ENCODE measurements at places on chromosomes 16 and 17.

- no peak for DNase-seq
Observed at GRCh38 chr17:50039058-50039457, 16.9 kb upstream of the ITGA3 start.

GRCh38 chr16:55338646-55339045 lies 14.6 kb downstream of the IRX6 start:
- DNase-seq: no peak

- DNase-seq: peak; percentile 59
Observed at GRCh38 chr16:66549284-66550131, at the start of gene TK2. TK2 (minus strand) TSS chr16:66550122; CDS start chr16:66550061, 61 bp downstream.

GRCh38 chr17:78105551-78105950 lies 23.0 kb downstream of the TMC6 start:
- DNase-seq: no peak

DNA sequence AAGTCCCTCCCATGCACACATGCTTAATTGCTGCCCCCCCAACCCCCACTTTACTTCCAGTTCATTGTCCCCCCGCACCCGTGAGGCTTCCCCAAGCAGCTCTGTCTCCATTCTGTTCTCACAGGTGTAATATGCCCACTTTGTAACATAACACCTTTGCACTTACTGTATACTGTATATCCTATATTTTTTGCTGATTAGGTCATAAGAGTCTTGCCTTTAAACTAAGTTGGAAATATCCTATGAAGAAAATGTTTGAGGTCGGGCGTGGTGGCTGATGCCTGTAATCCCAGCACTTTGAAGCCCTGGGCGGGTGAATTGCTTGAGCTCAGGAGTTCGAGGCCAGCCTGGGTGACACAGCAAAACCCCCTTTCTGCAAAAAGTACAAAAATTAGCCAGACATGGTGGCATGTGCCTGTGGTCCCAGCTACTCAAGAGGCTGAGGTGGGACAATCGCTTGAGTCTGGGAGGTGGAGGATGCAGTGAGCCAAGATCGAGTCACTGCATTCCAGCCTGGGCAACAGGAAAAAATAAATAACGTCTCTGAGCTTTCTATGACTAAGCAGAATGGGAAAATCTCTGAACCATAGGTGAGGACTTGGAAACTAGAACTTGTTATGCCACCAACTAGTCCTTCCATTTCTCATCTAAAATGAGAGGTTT lies 76.1 kb downstream of the TNRC6C start:
- DNase-seq: peak; percentile 64

- DNase-seq: no peak
Observed at GRCh38 chr17:11296994-11297393, 56.0 kb downstream of the SHISA6 start.

- DNase-seq: no peak
Observed at GRCh38 chr17:39064374-39064773, 87.1 kb downstream of the PLXDC1 start.

DNA sequence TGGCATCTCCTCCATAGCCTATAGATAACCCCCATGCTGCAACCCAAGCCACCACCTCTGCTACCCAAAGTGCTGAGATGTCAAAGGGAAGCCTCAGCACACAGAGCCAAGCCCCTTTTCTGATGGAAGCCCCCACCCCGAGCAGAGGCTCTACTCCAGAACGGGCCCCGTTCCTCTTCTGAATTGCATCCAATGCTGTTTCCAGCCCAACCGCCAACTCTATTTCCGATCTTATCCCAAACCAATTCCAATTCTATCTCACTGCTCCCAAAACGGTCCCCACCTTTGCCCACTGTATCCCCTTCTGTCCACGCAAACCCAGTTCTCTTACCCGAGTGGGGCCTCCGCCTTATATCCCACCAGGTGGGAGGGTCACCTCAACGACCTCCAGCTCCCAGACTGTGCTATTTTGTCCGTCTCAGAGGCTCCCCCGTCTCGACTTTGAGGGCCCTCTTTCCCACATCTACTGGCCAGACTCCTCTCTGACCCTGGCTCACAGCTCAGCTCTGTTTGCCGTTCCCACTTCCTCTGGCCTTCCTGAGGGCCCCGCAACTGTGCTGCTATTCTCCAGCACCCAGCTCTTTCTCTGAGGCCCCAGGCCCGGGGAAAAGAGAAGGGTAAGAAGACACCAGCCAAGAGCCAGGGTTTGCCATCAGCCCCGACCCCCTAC lies 487 bp downstream of the SRL start:
- DNase-seq: no peak

GRCh38 chr17:64213995-64214811 lies 48.9 kb downstream of the TEX2 start:
- DNase-seq: peak; percentile 70

GRCh38 chr16:4904108-4904941 lies 32.6 kb downstream of the PPL start:
- DNase-seq: no peak

GRCh38 chr17:78271419-78272170 lies 40.2 kb downstream of the TMEM235 start:
- no peak for DNase-seq

DNA sequence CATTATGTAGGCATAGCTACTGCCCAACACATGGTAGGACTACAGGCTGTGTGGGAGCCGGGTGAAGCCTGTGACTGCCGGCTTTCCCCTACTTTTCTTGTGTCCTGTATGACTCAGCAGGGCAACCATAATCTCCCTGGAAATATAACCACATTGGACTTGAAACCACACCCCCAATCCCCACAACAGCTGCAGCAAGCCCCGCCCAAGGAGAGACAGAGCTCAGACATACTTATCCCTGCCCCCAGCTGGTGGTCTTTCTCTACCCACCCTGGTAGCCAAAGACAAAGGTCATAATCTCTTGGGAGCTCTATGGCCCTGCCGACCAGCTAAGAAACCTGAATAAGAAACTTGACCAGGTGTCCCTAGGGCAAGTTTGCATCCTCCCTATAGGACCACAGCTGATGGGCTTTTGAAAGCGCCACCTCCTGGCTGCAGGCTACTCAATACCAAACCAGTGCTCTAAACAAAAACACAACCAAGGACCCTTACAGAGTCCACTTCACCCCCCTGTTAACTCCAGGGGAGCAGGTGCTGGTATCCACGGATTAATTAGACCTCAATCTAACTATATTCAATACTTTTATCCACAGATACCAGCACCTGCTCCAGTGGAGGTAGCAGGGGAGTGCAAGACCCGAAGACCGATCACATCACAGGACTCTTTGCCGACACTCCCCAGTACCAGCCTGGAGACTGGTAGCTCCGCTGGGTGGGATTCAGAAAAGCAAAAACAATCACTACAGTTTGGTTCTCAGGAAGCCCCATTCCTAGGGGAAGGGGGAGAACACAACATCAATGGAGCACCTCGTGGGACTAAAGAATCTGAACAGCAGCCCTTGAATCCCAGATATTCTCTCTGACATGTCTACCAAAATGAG lies 91.2 kb downstream of the IRX5 start:
- DNase-seq: peak; percentile 5

GRCh38 chr16:89561142-89561883 lies 831 bp downstream of the RPL13 start:
- DNase-seq: no peak

- no peak for DNase-seq
Observed at GRCh38 chr17:56936697-56937322, 23.0 kb upstream of the TRIM25 start.

GRCh38 chr17:56774650-56775049 lies 59.1 kb downstream of the C17orf67 start:
- DNase-seq: no peak

DNA sequence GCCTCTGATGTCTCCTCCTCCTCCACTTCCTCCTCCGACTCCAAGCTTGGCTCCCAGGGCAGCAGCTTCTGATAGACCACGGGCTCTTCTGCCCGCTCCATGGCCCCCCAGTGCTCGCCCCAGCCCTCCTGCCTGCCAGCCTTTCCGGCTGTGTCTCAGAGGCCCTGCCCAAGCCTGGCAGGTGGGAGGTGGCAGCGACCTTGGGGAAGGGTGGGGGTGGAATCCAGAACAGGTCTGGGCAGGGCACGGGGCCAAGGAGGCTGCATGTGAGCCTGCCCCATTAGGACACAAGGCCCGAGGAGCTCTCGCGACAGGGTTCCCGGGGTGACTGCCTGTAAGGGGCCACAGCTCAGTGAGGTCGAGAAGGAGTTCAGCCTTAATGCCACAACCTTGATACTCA lies at the start of gene GGT6:
Gene GGT6, minus strand, starts transcription at position 157 of the 400 bp plus-strand sequence. Its CDS starts 56 bp downstream, at position 101.
- DNase-seq: peak; percentile 47

- DNase-seq: no peak
Observed at GRCh38 chr16:25108054-25108453, 3.5 kb upstream of the LCMT1 start.

GRCh38 chr17:47713980-47714700 lies 18.9 kb upstream of the TBX21 start:
- no peak for DNase-seq

- DNase-seq: no peak
Observed at GRCh38 chr16:70674221-70675014, 11.4 kb downstream of the MTSS2 start.

GRCh38 chr17:29663155-29663554 lies 40.4 kb upstream of the CORO6 start:
- peak; percentile 68 for DNase-seq

DNA sequence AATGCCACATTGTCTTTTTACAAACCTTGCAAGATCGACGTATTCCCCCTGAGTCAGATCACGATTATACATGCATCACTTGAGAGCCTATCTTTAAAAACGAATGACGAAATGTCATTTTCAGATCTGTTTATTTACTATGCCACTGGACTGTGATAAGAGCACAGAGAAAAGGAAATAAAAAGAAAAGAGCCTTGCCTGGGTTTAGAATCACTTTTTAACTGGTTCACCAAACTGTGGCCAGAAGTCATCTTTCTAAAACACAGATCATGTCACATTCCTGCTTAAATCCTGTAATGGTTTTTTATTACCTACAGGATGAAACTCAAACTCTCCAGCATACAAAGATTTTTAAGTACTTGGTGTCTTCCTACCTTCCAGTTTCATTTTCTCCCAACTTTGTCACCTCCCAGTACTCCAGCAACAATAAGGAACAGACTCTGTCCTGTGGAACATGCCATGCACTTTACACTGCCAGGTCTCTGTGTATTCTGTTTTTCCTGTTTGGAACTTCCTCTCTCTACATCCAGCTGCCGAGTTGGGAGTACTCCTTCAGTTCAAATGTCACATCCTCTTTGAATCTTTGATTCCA lies 91.5 kb downstream of the SNX11 start:
- DNase-seq: no peak

GRCh38 chr16:74451951-74452758 lies 30.9 kb upstream of the CLEC18B start:
- DNase-seq: no peak

DNA sequence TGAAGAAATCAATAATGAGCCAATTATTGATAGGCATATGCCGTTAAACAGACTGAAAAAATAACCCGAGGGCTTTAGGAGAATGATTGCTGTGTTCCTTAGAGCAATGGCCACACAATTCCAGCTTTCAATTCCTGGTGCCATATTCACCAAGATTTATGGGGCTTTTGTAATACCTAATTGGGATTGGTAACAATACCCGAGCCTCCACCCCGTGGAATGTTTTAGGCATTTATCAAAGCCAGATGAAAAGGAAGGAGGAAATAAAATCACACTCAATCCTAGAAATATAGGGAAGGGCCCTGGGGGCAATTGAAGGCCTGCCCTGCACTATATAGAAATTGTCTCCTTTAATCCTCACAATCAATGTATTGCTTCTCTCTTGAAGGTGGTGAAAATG lies 42.1 kb upstream of the MLYCD start:
- DNase-seq: no peak

DNA sequence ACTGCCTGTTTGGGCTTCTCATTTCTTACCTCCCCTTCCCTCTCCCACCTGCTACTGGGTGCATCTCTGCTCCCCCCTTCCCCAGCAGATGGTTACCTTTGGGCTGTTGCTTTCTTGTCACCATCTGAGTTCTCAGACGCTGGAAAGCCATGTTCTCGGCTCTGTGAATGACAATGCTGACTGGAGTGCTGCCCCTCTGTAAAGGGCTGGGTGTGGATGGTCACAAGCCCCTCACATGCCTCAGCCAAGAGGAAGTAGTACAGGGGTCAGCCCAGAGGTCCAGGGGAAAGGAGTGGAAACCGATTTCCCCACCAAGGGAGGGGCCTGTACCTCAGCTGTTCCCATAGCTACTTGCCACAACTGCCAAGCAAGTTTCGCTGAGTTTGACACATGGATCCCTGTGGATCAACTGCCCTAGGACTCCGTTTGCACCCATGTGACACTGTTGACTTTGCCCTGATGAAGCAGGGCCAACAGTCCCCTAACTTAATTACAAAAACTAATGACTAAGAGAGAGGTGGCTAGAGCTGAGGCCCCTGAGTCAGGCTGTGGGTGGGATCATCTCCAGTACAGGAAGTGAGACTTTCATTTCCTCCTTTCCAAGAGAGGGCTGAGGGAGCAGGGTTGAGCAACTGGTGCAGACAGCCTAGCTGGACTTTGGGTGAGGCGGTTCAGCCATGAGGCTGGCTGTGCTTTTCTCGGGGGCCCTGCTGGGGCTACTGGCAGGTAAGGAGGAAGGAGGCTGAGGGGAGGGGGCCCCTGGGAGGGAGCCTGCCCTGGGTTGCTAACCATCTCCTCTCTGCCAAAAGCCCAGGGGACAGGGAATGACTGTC lies at the start of gene CD68:
Gene CD68, plus strand, starts transcription at position 638 of the 833 bp plus-strand sequence. Its CDS starts 40 bp downstream, at position 678.
- peak; percentile 54 for DNase-seq

DNA sequence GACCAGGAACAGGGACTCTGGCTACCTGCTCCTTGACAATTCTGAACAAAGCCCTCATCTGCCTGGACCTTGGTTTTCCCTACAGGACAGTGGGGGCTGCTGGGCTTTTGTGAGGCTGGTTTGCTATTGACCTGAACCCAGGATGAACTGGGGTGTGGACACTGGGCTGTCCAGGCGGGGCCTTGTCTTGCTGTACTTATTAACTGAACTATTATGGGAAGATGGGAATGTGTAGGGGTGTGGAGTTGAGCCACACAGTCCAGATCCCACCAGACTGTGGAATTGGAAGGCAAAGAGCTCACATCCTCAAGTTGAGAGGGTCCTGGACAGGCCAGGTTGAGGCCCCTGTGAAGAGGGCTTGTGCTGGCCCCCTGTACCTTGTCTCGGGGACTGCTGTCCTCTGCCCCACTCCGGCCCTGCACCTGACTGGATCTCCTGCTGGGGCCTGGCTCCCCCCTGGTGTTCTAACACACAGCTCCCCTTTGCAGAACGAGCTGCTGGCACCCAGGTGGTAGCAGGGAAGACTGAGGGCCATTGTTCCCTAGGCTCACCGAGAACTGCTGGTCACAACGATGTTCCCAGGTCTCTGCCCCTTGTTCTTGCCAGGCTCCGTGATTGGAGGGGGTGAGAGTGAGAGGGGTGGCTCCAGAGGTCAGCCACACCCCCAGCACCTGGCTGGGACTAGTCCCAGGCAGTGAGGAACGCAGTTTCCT lies 51.8 kb upstream of the CDC42EP4 start:
- DNase-seq: no peak

GRCh38 chr17:75019146-75019545 lies 6.7 kb downstream of the MRPL58 start:
- no peak for DNase-seq

Data from NCI-H2171 treated with DMSO at 0.1 percent for 48 hours (cell line).